Neural progenitor cell (in vitro differentiated cells): ENCODE measurements at places on chromosomes 4 and X.

DNA sequence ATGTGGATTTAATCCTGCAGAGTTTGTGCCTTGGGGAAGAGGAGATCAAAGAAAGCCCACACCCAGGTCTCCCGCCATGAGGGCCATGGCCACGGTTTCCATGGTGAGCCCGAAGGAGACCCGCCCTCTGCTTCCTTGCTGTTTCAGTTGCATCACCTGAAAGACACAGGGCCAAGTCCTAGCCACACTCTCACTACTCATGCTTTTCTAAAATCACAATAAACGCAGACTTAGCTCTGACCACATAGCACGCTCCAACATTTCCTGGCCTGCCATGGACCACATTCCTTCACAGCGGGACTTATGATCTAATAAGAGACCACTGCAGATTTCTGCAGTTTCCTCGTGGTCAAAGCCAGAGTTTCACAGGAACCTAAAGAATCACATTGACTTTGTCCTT, 426.0 kb upstream of the NR3C2 start:
- no peaks in the 10 kb centered on the region for H3K4me1 ChIP-seq
- H3K27me3 ChIP-seq = no peaks in the 10 kb centered on the region
- H3K36me3 ChIP-seq = no peaks in the 10 kb centered on the region
- DNase-seq = no peak
- H3K4me3 ChIP-seq = no peak overlapping the region
- no peak overlapping the region for H3K27ac ChIP-seq

GRCh38 chr4:159697322-159698283, 594.7 kb downstream of the RAPGEF2 start:
- H3K4me1 ChIP-seq = no peaks in the 10 kb centered on the region
- H3K27me3 ChIP-seq = no peaks in the 10 kb centered on the region
- H3K27ac ChIP-seq = no peak overlapping the region
- H3K36me3 ChIP-seq = no peaks in the 10 kb centered on the region
- no peak for DNase-seq

DNA sequence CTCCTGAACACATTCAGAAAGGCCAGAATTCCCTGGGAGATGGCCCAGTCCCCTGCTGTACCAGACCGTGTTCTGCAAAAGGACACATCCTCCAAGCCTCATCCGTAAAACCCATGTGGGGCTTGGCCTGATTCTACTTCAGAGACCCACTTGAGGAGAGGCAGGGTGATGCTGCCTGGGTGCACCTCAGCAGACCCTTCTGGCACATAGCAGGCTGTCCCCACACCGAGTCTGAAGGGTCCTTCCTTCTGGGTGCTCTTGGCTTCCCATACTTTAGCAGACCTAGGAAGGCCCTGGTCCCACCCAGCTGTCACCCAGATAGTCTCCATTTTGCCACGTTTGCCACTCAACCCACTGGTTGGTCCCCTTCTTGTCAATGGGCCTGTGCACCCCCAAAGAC, 270.1 kb upstream of the AGTR2 start:
- H3K4me3 ChIP-seq = no peak overlapping the region
- no peaks in the 10 kb centered on the region for H3K36me3 ChIP-seq
- H3K4me1 ChIP-seq = no peaks in the 10 kb centered on the region
- DNase-seq = no peak
- no peaks in the 10 kb centered on the region for H3K27me3 ChIP-seq

DNA sequence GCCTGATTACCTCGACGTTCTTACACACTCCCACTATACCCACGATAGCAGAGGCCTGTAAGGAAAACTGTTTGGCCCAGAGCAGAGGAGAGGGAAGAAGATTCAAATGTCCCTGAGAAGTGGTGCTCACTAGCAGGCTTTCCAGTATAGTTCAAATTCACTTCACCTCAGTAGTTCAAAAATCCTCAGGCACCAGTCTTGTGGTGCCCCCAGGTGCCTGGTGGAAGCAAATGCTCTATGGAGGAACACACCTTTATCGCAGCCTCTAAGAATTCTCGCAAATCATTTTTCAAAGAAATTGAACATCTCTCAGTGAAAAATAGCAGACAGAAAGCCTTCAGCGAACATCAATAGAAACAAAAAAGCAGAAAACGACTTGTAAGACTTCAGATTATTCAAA, 12.2 kb upstream of the MTMR1 start:
- no peaks in the 10 kb centered on the region for H3K4me1 ChIP-seq
- DNase-seq = peak; percentile 34
- no peaks in the 10 kb centered on the region for H3K36me3 ChIP-seq
- no peaks in the 10 kb centered on the region for H3K27me3 ChIP-seq
- H3K27ac ChIP-seq = no peak overlapping the region
- H3K4me3 ChIP-seq = no peak overlapping the region

- H3K27me3 ChIP-seq = no peaks in the 10 kb centered on the region
- H3K4me1 ChIP-seq = no peaks in the 10 kb centered on the region
- H3K27ac ChIP-seq = no peak overlapping the region
Observed at GRCh38 chr4:6734165-6734786, 18.3 kb downstream of the BLOC1S4 start.

GRCh38 chr4:177485528-177485927, 43.3 kb upstream of the AGA start:
- peaks cover 17% of the 10 kb centered on the region for H3K4me1 ChIP-seq
- no peaks in the 10 kb centered on the region for H3K36me3 ChIP-seq
- no peaks in the 10 kb centered on the region for H3K27me3 ChIP-seq
- DNase-seq = no peak
- no peak overlapping the region for H3K27ac ChIP-seq

DNA sequence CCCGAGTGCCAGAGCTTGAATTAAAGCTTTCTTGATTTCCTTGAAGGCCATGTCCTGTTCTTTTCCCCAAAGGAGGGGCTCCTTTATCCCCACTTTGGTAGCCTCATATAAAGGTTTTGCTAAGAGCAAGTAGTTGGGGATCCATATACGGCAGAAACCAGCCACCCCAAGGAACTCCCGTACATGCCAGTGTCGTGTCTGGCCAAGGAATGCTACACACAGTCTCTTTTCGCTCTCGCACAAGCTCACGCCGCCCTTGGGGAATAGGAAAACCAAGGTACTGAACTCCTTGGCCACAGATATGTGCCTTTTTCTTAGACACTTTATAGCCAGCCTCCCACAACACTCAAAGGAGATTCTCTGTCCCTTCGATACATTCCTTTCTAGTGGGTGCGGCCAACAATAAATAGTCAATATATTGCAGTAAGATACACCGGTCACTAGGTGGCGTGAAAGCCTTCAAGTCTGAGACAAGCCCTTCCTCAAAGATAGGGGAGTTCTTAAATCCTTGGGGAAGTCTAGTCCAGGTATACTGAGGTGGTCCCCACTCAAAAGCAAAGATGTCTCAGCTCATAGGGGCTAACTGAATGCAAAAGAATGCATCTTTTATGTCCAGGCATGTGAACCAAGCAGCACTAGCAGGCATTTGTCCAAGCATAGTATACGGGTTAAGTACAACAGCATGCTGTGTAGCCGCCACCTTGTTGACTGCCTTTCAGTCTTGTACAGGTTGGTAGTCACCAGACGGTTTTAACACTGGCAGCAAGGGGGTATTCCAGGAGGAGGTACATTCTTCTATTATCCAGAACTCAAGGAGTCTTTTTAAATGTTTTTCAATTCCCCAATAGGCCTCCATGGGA, 57.8 kb upstream of the XAGE1B start:
- no peaks in the 10 kb centered on the region for H3K4me1 ChIP-seq
- DNase-seq = peak; percentile 76
- no peak overlapping the region for H3K27ac ChIP-seq
- no peaks in the 10 kb centered on the region for H3K27me3 ChIP-seq
